ENCODE measurements at places on chromosomes 5 and 9.

GRCh38 chr5:34599471-34600117 lies 56.5 kb upstream of the RAI14 start:
- no peak for DNase-seq

GRCh38 chr5:54997081-54997480 lies 11.7 kb upstream of the ESM1 start:
- no peak for DNase-seq

- no peak for DNase-seq
Measured at GRCh38 chr9:105968811-105969466, 274.6 kb downstream of the TMEM38B start.

GRCh38 chr9:3497401-3497800 lies 28.4 kb downstream of the RFX3 start:
- no peak for DNase-seq

GRCh38 chr5:173175523-173175922 lies 31.2 kb downstream of the BNIP1 start:
- DNase-seq, result no peak

- DNase-seq, result peak; percentile 53
Measured at GRCh38 chr9:122356627-122357026, 14.2 kb upstream of the PTGS1 start.
